ENCODE measurements at places on chromosomes 7 and 10.

DNA sequence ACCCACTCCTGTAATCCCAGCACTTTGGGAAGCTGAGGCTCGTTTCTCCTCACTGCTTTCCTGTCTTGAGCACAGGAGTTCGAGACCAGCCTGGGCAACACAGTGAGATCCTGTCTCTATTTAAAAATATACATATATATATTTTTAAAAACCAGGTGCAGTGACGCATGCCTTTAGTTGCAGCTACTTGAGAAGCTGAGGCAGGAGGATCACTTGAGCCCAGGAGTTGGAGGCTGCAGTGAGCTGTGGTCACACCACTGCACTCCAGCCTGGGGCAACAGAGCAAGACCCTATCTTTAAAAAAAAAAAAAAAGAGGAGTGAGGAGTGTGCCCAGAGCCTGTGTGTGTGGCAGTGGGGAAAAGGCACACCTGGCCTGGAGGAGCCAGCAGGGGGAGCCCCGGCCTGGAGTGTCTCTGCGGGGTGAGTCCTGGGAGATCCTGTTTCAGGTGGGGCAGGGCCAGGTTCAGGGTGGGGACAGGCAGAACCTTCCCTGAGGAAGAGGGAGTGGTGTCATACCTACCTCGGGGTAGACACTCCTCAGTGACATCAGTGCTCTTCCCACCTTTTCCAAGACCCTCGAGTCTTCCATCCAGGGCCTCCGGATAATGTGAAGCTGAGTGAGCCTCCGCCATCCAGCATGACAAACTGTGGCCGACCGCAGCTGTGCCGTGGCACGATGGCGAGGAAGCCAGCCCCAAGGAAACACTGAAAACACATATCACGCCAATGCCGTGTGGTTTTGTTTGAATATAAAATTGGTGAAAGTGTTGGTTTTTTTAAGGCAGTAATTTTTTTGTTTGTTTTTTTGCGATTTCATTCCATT lies 9.0 kb upstream of the ARPC1B start:
- DNase-seq = peak; percentile 49

DNA sequence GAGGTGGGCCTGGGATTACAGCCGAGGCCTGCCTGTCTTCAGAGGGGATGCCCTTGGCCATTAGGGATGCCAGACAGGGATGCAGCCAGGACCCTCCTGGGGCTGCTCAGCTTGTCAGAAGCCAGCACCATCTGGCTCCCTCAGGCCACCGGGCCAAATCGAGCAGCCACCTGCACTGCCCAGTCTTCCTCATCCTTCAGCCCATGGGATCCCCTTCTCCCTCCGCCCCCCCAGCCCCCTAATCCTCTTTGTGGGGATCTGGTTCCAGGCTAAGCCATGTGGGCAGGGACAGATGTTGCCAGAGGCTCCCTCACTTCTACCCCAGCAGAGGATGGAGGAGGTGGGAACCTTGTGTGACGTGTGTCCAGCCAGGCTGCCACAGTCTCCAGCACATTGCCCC lies 137.4 kb upstream of the PPIF start:
- DNase-seq = no peak

- DNase-seq = no peak
These were observed 30.8 kb upstream of the KNDC1 start for GRCh38 chr10:133129071-133129858.

DNA sequence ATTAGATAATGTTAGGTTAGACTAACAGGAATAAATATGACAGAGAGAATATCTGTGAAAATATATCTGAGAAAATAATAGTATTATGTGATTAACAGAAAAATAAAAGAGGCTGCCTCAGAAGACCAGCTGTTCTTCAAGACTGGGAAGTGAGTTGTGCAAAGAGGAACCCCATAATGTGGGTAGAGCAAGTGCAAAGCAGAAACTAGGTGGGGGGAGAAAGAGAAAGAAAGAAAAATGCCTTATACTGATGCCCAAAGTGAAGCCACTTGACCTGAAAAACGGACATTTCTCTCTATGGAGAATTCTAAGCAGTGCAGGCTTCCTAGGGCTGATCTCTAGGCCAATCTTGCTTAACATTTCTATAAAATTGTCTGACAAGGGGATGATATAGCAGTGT lies 3.8 kb downstream of the NEBL start:
- no peak for DNase-seq

DNA sequence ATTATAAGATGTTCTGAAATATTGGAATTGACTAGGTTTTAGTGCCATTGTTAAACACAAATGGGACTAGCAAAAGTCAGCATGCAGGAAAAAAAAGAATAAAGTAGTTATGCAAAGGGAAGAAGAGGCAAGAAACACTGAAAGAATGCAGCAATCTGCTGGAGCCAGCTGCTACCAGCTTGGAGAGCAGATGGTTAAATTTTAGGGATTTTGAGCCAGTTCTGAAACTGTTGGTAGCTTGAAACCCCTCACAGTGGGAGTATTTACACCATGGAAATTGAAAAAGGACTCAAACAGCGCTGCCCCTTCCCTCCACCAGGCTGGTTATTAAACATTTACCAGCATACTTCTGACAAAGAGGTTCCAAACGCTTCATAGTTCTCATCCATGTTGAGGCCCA lies 41.0 kb downstream of the SCRN1 start:
- DNase-seq = no peak

- no peak for DNase-seq
These were observed 18.5 kb downstream of the STAM start for GRCh38 chr10:17662193-17663138.

DNA sequence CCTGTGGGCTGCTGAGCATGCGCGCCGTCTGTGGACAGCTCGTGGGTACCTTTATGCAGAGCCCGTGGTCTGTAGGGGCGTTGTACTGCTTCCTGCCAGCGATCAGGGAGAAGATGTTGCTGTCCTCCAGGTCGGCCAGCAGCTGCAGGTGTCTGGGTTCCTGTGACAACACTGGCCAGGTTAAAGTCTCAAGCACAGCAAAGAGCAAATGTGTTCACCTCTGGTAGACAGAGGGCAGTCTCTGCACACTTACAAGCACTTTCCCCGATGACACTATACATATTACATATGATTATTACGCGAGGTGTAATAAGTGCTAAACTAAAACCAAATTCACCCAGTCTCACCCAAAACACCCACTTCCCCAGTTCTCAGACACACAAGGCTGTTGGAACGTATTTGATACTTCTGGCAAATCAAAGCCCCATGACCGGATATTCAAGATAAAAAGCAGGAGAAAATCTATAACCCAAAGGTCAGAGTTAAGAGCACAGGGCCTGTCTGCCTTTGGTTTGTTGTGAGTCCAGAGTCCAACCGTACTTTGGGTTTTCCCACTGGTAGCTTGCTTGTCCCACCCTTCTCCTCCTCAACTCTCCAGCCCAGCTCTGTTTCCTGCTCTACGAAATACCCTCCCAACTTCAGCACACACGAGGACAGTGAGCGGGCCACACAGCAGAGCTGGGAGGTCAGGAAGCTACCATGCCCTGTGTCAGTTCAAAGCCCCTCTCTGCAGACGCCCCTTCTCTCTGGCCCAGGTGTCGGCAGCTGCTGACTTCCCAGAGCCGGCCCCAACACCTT lies 49.7 kb upstream of the DDC start:
- no peak for DNase-seq

- no peak for DNase-seq
These were observed 121.3 kb downstream of the ADCY1 start for GRCh38 chr7:45695249-45695995.
